NCI-H1436 treated with DMSO at 0.1 percent for 48 hours (cell line): ENCODE measurements at places on chromosomes 6 and 20.

DNA sequence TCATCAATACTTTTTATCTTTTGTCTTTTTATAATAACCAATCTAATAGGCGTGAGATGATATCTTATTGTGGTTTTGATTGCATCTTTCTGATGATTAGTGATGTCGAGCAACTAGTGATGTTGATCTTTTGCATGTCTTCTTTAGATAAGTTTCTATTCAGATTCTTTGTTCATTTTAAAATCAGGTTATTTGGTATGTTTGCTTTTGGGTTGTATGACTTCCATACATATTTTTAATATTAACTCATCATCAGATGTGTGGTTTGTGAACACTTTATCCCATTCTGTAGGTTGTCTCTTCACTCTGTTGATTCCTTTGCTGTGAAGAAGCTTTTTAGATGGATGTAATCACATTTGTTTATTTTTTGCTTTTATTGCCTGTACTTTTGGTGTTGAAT lies 295.8 kb downstream of the BCKDHB start:
- DNase-seq, result no peak

DNA sequence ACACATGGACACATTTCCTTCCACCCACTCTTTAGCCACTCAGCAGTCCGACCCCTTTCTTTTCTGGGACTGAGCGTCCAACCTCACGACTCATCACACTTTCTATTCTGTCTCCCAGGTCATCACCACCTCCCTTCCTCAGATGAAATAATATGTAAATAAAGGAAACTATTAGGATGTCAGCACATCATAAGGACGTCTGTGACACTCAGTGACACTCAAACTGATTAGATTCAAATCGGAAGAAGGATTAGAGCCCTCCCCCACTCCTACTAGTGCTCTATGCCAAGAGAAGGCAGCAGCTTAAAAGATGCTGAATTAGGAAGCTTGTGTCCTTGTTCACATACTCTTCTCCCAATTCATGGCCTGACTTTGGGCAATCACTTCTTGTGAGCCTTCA lies 113.6 kb downstream of the TNFRSF21 start:
- DNase-seq, result no peak

GRCh38 chr6:135351635-135352034 lies 145.9 kb downstream of the AHI1 start:
- DNase-seq, result no peak

- no peak for DNase-seq
Measured at GRCh38 chr6:136412410-136412809, 122.8 kb upstream of the BCLAF1 start.
